ENCODE measurements at places on chromosomes 2 and 18. TPM values are rescaled to one million over a fixed set of nuclear protein-coding genes. Genes with fewer than 3 reads are reported as not detected.

Gene MYCN
- total RNA-seq, result not detected

Gene SSB
- 74.7 TPM for total RNA-seq

Gene TMEM169
- total RNA-seq, result 0.09 TPM

Gene ONECUT2
- total RNA-seq, result under 0.01 TPM

Gene TDRD15
- total RNA-seq, result not detected

Gene SOX11
- total RNA-seq, result under 0.01 TPM

Gene SLC14A1
- 27.6 TPM for total RNA-seq

Gene TXNL4A
- total RNA-seq, result 73.1 TPM

Gene SRD5A2
- total RNA-seq, result not detected

Gene METAP1D
- total RNA-seq, result 4.6 TPM

Gene CAD
- 19.6 TPM for total RNA-seq

Gene MARCHF4
- 0.28 TPM for total RNA-seq

Gene FBXO11
- total RNA-seq, result 44.8 TPM

Gene ECEL1
- not detected for total RNA-seq

Gene PAX8
- total RNA-seq, result 0.14 TPM

Gene CYTIP
- not detected for total RNA-seq

Gene NETO1
- not detected for total RNA-seq

Gene POMC
- total RNA-seq, result 0.57 TPM

All from smooth muscle cell of bladder (primary cell).